Uterus (tissue), 4 donors: ENCODE measurements at places on chromosomes 3 and 15. TPM values are rescaled to one million over a fixed set of nuclear protein-coding genes. Genes with fewer than 3 reads are reported as not detected.
A peak's percentile ranks its signal among the peaks of the same experiment; 100 is the strongest.

DNA sequence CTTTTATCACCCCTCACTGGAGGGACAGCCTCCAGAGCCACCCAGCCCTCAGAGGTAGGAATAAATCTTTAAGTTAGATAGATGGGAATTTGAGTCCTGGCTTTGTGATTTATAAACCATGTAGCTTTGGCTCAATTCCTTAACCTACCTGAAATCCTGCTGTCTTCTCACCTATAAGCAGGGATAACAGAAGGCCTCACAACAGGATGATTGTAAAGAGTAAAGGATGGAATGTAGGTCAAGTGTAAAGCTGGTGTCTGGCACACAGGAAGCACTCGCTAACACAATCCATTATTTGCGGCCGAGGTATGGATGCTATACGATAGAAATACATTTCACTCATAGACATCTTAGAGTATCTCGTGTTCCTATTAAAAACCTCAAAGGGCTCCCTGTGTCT, 162.9 kb upstream of the LRTM1 start:
- no peak for DNase-seq

GRCh38 chr3:190513409-190514370, at the start of gene IL1RAP:
IL1RAP (plus strand) TSS chr3:190514085; CDS start chr3:190564290, 50,205 bp downstream.
- peak; percentile 92 for DNase-seq

Gene SNURF
- 22.2 TPM for total RNA-seq

DNA sequence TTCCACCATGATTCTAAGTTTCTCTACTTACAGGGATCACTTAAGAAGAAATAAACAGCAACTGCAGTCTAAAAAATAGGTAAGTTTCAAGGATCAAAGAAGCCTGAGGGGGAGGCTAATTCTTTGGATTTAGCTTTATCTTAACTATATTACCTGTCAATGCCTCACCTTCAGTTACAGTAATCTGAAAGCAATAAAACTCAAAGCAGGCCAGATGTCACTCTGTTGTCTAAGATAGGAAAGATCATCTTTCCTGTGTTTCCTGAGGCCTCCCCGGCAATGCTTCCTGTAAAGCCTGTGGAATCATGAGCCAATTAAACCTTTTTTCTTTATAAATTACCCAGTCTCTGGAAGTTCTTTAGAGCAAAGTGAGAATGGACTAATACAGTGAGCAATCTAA, 60.2 kb downstream of the NPTN start:
- no peak for DNase-seq

DNA sequence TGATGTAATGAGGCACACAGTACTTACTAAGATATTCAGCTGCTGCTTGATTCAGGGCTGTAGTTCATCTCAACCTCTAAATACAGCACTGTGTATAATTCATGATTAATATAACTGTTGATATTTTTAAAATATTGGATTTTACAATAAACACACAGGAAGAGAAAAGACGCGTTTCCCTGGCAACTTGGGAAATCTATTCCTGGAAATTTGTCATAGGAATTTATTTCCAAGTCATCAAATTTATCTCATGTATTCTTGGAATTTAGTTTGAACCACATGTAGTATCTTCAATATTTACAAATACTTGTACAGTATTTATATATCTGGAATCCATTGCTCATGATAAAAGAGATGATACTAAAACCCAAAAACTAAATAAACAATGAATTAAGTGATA, 30.6 kb downstream of the EPHA3 start:
- no peak for DNase-seq

- DNase-seq: no peak
Observed at GRCh38 chr15:84872009-84872910, 12.2 kb upstream of the SLC28A1 start.

Gene SLC22A14
- not detected for total RNA-seq

Gene ALPK3
- 6.3 TPM for total RNA-seq

DNA sequence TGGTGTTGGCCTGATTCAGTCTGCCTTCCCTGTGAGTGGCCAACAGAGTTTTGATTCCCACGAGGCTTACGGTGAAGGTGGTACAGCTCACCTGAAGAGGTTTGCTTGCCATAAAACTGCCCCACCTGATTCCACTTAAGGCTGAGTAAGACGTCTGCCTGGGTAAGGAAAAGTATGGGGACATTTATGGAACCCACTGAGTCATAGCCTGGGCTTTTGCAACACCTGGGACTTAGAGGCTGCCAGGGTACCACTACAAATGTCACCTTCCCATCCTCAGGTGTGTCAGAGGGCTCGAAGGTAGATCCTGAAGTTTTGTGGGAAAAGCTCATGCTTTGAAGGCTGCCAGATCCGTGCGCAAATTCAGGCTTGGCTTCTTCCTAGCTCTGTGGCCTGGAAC, 56.9 kb upstream of the SLCO2A1 start:
- no peak for DNase-seq

DNA sequence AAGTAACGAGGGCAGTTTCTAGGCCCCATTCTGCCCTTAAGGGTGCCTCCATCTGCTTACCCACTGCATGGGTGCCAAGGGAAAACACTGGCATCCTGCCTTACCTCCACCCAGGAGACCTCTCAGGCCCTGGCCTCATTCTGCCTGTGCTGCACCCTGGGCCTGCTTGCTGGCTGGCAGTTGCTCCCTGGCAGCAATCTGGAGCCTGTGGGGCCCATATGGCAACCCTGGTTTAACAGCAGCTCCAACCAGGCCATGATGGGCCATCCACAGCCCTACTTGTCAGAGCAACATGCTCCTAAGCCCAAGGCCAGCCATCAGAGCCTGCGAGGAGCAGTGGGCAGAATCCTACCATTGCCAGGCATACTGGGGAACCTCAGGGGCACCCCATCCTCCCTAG, 3.7 kb downstream of the C3orf18 start:
- DNase-seq: no peak

GRCh38 chr15:94404733-94405283, 173.4 kb downstream of the MCTP2 start:
- DNase-seq: no peak

DNA sequence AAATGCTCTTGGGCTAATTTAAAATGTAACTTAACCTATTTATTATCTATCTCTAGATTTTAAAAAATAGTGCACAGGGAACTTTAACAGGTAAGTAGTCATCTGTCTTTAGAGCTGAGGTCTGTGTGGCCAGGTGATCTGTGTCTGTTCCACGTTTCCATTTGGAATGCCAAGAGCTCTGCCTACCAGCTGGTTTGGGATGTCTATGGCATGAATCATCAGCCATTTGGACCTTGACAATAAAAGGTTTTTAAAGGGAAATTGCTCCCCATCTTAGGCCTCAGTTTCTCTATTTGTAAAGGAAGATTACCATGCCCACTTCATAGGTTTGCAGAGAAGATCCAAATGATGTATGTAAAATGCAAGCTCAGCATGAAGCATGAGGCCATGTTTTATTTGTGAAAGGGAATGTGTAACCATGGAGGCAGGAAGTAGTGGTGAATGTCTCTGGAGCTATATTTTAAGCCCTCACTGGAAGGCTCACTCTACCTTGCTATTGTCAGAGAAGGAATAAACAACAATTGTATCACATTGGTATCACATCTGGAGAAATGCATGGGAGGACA, 548.1 kb upstream of the LMCD1 start:
- DNase-seq: no peak

Gene RFX7
- total RNA-seq: 14.7 TPM
